ENCODE measurements at places on chromosomes 7 and 10.

- DNase-seq, result no peak
These were observed 1.4 kb upstream of the TMEM26 start for GRCh38 chr10:61454541-61454940.

DNA sequence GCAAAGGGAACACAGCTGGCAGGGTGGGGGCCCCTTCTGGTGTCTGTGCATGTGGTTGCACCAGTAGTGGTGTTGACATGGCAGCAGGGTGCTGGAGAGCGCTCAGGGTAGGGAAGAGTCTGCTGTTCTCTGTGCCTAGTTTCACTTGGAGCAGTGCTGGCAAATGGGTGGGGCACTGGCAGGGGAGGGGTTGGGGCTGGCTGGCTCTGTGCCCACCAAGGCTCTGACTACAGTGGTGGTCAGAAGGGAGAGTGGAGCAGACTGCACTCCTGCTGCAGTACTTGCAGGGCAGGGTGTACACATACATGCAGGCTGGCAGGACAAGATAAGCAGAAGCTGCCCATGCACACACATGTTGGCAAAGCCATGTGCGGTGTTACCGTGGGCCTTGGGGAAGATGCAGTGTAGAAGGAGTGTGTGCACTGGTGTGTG lies 18.2 kb downstream of the FAM25A start:
- no peak for DNase-seq

DNA sequence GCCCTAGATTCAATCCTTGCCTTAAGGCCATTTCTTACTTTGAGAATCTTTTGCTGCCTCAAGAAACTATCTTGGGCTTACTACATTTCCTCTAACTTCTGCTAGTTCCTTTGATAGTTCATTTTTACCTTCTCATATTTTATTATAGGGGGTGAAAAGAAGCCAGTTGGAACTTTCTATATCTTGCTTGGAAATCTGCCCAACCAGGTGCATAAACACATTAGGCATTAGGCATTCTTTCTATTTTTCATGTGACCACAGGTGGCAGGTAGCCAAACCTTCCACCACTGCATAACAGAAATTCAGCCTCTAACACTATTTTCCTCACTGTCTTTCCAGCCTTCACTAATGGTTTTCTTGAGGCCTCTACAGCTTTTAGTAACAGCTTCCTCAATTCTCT lies 300.0 kb upstream of the SP8 start:
- no peak for DNase-seq

- no peak for DNase-seq
These were observed 272.8 kb downstream of the ELFN1 start for GRCh38 chr7:1942941-1943289.

GRCh38 chr10:98312822-98313221 lies 44.8 kb upstream of the LOXL4 start:
- no peak for DNase-seq

- DNase-seq, result peak; percentile 83
These were observed 2.2 kb downstream of the CYP17A1 start for GRCh38 chr10:102835007-102835482.

DNA sequence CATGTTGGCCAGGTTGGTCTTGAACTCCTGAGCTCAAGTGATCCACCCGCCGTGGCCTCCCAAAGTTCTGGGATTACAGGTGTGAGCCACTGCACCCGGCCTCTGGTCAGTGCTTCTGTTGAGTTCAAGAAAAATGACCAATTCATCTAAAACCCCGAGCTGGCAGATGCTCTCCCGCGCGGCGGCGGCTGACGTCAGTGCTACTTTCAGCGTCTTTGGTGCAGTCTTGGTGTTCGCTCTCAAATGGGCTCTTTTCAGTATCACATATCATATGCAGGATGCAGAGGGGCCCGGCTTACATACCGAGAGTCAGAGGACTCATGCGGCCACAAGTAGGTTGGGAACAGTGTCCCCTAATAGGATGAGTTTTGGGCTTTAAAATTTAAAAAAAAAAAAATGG lies 125.9 kb downstream of the CUX1 start:
- DNase-seq, result no peak

DNA sequence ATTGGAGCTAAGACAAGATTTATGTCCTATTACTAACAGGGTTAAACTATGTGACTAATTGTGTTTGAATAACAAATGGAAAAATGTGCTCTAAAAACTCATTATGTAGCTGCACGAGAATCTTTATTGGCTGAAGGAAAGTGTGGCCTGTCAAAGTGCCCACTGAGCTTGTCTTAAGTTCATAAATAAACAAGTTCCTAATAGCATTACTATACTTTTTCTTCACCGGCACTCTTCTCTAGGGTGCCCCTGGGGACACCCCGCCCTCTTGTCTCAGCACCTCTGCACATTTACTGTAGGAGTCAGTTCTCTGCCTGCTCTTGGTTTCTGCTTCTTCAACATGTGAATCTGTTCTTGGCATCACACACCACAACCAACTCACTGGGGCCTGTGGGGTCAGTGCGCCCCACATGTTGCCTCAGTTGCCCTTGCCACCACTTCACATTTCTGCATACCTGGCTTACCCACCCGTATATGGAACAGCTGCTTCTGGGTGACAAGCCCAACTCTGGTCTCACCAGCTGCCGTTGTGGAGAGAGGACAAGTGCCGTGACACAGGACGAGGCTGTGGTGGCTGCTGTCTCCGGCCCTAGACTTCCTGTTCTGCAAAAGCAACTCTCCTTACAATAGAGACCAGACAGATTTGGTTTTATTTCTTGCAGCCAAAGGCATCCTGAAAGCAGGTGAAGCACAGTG lies 96.3 kb upstream of the DDC start:
- no peak for DNase-seq

GRCh38 chr10:132537684-132538001 lies at the start of gene INPP5A:
Gene INPP5A, plus strand, starts transcription at chr10:132537787. Its CDS starts 310 bp downstream, at chr10:132538097.
- DNase-seq, result no peak

DNA sequence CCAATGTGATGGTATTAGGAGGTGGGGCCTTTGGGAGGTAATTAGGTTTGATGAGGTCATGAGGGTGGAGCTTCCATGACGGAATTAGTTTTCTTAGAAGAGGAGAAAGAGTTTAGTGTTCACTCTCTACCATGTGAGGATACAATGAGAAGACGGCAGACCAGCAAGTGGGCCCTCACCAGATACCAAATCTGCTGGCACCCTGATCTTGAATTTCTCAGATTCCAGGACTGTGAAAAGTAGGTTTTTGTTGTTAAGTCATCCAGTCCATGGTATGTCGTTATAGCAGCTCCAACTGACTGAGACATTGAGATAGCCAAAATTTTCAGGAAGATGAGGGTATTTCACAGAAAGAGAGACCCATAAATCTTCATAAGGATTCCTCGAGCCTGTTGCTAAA lies 3.6 kb upstream of the TMEM196 start:
- DNase-seq, result no peak

- DNase-seq, result no peak
These were observed 33.7 kb downstream of the R3HCC1L start for GRCh38 chr10:98168147-98168546.

DNA sequence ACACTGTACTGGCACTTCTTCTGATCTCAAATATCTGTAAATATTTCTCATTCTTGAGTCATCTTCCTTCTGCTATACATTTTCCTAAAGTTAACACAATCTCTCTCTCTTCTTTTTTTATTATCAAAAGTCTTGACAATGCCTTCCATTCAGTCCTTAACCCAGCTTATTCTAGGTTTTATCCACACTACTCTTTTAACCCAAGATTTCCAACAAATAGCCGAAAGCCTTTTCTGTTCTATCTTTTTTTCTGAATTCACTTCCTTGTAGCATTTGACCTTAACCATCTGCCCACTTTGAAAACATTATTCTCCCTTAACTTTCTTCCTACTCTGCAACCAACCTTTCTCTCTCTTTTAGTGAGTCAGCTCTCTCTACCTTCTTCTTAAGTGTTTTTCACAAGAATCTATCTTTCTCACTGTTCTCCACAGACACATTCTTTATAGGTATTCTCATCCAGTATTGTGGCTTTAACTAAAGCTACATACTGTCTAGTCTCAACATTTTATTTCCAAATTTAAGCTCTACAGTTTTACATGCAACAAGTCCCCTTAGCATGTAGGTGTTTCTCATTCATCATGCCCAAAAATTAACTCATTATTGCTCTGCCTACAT lies 915.6 kb downstream of the KCNMA1 start:
- no peak for DNase-seq

GRCh38 chr7:135755351-135755753 lies 6.7 kb upstream of the FAM180A start:
- no peak for DNase-seq

GRCh38 chr10:90575125-90575524 lies 282.7 kb downstream of the HTR7 start:
- DNase-seq, result no peak

DNA sequence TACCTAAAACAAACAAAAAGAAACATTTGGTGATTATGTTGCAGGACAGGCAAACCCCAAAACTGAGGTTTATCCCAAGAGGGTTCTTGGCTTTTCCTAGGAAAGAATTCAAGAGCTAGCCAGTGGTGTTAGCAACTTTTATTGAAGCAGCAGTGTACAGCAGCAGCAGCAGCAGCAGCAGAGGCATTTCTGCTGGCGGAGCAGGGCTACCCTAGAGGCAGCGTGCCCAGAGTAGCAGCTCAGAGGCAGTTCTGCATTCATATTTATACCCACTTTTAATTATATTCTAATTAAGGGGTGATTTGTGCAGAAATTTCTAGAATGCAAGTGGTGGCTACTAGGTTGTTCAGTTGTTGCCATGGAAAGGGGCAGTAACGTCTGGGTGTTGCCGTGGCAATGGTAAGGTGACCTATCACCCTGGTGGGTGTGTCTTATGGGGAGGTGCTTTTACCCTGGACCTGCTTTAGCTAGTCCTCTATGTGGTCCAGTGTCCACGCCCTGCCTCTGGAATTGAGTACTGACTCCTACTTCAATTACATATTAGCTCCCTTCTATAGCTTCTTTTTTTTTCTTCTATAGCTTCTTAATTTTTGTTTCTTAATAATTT lies 53.9 kb downstream of the VCL start:
- peak; percentile 41 for DNase-seq

DNA sequence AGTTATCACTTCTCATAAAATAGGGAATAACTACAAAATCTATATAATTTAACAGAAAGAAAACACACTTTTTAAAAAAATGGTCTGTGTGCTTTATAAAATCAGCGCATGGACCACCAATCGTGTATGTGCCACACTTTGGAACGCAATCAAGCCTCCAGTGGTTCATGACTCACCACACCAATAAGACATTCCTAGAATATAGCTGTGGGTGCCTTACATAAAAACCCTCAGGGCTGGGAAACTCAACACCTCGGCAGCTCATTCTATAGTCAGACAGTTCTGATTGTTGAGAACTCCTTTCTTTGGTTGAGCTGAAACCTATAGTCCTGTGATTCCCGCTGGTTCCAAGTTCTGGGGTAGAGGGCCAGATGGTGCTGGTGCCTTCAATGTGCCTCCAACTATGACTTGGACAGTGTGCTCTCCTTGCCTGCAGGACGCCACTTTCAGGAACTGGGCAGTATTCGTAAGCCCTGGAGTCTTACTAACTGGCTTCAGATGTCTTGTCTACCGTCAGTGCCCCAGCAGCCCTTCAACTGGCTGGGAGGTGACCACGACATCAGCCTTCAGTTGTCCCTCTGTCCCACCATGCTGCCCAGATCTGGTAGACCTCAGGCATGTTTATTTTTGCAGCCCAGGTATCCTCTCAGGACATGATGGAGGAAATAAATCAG lies 135.7 kb upstream of the GDF10 start:
- DNase-seq, result peak; percentile 93

GRCh38 chr7:22361795-22362194 lies 4.8 kb upstream of the RAPGEF5 start:
- DNase-seq, result peak; percentile 23

GRCh38 chr10:76086761-76087639 lies 655.6 kb downstream of the LRMDA start:
- peak; percentile 85 for DNase-seq

- no peak for DNase-seq
These were observed 187.0 kb upstream of the GHITM start for GRCh38 chr10:83952314-83952713.

DNA sequence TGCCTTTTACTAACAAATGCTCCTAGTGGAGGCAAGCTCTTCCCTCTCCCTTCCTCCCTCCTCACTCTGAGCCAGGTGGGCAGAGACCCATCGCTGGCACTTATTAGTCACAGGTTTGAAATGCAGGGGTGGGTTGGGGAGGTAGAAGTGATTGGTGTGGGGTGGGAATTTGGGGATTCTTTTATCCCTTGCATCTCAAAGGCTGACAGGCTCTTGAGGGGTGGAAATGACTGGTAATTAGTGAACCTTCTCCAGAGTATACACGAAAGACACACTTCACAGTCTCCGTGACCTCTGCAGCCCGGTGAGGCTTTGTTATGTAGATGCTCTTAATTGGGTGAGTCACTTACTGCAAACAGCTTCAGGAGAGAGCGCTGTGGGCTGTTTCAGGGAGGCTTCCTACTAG lies 13.9 kb upstream of the LRMDA start:
- no peak for DNase-seq

DNA sequence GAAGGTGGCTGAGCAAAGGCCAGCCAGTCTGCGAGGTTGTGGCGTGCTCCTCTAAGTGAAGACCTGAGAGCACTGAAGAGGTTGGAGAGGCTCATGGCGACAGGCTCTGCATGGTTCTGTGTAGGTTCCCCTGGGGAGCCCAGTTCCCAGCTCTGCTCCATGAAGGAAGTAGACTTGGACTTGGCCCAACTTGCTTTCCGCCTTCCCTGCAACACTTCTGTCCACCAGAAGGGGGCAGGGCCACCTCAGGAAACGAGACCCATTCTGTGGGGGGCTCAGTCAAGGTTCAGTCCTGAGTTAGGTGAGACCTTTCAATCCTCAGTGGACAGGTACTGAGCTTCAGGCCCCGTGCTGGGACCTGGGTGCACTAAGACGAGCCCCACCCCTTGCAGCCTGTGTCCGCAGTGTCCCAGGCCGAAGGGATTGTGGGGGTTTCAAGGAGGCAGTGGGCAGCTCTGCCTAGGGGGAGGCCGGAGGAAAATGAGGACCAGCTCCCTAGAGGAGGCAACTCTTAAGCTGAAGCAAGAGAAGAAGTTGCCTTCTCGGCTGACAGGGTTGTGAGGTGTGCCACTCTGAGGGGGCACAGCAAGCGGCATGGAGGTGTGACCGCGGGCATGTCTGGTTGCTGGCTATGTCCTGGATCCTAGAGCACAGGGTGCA lies 15.0 kb upstream of the PCBD1 start:
- peak; percentile 64 for DNase-seq

DNA sequence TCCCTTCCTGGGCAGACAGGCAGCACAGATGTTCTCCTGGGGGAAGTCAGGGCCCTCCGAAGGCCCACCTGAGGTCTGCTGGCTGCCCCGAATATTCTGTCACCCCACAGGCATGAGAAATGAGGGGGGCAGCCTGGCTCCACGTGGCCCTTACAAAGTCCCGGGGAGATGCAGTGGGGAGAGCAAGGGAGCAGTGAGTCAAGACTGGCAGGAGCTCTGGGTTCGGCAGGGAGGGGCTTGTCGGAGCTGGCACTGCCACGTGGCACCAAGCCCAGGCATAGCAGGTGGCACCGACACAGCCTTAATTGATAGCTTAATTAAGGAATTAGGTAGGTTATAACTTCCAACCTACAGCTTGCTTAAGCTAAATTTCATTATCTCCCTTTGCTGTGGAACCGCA lies 163.9 kb downstream of the USP6NL start:
- no peak for DNase-seq

DNA sequence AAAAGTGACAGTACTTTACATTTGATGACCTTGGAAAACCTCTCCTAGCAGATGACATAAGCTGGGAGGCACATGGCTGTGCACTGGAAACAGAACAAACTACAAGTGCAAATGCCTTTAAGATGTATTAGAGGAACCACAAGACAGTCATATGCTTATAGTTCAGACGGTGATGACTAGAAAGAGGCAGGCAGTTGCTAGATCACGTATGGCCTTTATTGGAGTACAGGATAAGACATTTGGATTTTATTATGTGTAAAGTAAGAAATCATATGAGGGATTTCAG lies 290.0 kb downstream of the SORCS1 start:
- no peak for DNase-seq

- DNase-seq, result no peak
These were observed 6.5 kb downstream of the INPP5A start for GRCh38 chr10:132543916-132544743.
